HL-60 (cell line): ENCODE measurements at places on chromosomes 3 and 15.

DNA sequence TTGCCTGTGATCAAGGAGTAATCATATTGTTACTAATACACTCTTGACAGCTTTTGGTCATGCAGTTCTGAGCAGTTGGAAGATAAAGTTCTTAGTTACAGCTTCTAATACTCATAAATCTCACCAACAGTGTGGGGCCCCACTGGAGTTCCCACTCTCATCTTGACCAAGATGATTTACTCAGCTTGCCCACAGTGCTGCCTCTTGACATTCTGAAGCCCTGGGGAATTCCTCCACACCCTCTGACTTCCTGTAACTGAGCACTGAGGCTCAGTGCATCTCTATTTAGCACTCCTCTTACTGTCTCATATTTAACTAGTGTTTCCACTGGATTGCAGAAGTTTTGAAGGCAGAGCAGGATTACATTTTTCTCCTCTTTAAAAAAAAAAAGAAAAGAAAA is 1.9 kb upstream of the ARL6IP5 start:
- peak; percentile 74 for DNase-seq

DNA sequence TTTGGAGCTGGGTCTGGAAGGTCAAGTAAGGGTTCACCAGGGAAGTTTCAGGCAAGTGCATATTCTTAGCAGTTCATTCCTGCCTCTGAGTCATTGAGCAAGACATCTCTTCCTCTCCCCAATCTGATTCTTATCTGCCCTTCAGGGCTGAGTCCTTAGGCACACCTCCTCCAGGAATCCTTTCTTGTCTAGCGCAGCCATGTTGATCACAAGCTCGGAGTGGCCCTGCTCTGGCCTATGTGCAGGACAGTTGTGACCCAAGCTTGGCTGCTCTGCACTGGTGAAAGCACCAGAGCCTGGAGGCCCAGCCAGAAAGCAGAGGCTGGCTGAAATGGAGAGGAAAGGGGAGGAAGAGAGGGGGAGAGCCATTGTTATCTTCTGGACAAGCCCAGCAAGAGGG is 30.9 kb upstream of the MRPS22 start:
- no peak for DNase-seq

DNA sequence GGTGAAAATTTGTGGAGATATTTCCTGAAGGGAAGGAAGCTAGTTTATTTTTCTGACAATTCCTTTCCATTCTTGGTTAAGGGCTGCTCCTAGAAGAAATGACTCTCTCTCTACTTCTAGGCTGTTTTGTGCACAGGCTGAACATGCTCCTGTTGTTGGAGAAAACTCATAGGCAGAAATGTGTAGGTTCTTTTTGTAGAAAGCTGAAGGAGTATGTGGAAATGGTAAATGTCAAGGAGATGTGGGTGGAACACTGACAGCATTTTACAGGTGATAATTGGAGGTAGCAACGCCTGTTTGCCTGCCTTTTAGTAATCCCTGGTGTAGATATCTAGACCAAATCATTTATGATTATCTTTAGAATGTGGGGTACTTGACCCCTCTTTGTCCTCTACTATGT is 322.2 kb upstream of the TBC1D5 start:
- no peak for DNase-seq

DNA sequence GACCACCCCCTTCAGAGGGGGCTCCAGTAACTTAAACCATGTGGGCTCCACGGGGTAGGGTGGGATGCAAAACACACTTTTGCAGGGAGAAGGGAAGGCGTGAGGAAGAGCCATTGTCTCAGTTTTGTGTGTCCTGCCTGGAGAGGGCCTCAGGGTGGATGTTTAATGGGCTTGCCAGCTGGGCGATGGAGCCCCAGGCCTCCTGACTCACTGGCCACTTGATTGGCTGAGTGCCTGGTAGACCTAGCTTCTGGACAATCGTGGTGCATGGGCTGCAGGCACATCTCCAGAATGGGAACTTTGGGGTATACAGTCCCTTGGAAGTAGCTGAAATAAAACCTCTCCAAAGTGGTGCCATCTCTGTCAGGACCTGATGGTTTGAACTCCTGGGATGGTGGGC is 118.3 kb upstream of the MRPS22 start:
- no peak for DNase-seq

GRCh38 chr15:33655488-33655887 is 312.8 kb upstream of the CHRM5 start:
- no peak for DNase-seq

- no peak for DNase-seq
These were observed 1004.9 kb downstream of the FHIT start for GRCh38 chr3:60246361-60246760.

GRCh38 chr3:150150633-150151032 is 179.9 kb upstream of the PFN2 start:
- DNase-seq: no peak

GRCh38 chr15:64381000-64381751 is at the start of gene PCLAF:
Gene PCLAF (minus strand): TSS chr15:64381441. CDS start chr15:64381371, 70 bp downstream.
- peak; percentile 99 for DNase-seq

DNA sequence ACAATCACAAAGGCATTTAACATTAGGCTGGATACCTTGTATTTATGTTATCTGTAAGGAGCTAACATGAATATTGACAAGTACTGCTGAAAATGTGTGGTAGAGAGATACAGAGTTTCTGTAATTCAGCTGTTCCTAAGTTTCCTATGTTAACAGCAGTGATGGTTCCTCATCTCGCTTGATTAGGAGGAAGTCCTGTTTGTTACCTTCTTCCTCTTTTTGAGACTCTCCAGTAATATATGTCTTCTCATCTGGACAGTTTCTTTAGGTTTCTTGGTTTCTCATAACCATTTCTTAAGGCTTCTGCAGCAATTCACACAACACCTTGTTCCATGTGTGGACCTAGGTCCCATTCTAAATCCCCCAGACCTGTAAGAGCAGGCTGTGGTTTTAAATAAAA is 11.4 kb upstream of the PEX5L start:
- peak; percentile 58 for DNase-seq

DNA sequence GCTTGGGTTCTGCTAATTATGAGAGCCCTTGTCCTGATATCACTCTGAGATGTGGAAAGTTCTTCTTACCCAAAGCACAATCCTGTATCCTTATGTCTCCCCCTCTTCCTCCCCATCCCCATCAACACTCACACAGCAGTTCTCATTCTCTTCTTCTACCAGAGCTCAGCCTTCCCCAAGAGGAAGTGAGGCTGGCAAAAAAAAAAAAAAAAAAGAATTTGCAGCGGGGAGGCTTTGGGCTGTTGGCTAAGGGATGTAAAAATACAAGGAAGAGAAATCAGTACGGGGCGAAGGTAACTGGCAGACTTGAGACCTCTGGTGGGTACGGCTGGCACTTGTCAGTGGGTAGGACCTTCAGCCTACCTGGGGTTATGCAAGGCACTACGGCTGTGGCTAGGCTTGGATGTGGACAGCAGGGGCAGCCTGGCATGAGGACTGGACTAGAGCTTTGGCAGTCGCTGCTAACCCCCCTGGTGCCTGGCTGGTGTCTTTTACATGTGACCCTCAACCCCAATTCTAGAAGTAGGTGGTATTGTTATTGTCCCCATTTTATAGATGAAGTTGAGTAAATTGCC is 5.4 kb downstream of the VIPR1 start:
- DNase-seq: no peak

DNA sequence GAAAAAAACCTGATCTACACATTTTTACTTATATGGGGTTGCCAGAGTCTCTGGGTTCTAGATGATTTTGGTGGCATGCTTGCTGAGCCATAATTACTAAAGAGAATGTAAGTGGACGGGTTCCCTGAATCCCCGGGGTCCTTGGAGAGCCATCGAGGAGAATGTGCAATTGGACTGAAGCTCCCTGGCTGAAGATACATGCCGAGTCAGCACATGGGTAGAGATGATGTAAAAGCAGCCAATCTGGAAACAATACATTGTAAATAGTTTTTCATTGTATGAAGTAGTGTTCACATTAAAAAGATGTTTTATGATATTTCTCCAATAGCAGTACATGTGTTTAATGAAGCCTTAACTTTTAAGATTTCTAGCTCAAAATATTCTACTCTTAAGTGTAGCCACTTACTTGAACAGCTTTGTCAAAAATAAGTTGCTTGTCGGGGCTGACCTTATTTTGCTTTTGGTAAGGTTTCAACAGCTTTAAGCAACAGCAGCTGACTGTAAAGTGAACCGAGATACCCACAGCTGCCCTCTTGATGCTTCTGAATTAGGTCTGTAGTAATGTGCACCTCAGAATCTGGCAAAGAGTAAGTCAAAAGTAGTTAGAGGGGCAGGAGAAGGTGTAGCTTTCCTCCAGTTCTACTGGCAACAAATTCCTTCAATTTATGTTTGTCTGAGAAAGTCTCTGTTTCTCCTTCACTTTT is 205.7 kb downstream of the PLCL2 start:
- no peak for DNase-seq

- DNase-seq: no peak
These were observed 3.7 kb upstream of the CLDN1 start for GRCh38 chr3:190325923-190326322.

DNA sequence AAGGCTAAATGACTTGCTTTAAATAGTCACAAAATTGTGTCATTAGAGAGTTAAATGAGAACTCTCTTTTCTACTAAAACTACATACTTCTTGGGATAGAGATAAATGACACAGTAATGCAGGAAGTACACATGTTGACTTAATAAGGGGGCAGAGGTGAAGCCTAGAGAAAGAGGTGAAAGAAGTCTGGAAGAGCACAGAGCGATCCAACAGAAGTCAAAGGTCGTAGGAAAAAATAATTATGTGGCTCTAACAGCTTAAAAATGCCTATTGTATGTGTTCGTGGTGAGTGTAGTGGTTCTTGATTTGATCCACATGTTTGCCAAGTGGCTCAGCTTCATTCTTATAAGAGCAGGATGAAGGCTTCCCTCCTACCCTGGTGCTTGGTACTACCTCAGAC is 61.7 kb downstream of the TMEM212 start:
- DNase-seq: no peak

- DNase-seq: no peak
These were observed 11.5 kb downstream of the APH1B start for GRCh38 chr15:63288778-63289378.

GRCh38 chr15:52349052-52349700 is 53.6 kb upstream of the MYO5C start:
- DNase-seq: no peak

- no peak for DNase-seq
These were observed 2.3 kb downstream of the VWA5B2 start for GRCh38 chr3:184231671-184232070.

GRCh38 chr3:125675791-125676190 is 80.5 kb upstream of the OSBPL11 start:
- DNase-seq: no peak

DNA sequence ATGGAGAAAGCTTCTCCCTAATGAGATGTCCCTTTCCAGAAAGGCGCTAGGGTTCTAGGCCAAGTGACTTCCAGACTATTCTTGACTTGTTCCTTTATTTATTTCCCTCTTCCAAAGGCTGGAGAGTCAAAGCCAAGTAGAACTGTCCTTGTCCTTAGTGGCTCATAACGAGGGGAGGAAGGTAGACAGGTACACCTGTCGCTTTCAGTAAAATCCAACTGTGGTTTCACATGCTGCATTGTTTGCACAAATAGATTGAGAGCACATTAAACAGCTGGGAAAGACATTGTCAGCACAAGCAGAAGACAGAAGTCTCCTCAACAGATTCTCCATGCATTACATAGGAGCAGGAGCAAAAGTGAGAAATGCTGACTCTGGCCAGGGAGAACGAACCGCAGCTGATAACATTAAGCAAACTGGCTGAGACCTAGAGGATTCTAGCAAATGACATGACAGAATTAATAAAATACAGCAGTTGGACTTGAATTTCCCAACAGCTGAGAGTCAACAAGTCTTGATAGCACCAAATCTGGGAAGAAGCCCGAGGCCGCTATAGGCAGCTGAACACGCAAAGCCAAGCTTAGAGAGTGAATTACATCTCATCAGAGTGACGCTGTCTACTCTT is 227.7 kb downstream of the TLE3 start:
- DNase-seq: no peak

DNA sequence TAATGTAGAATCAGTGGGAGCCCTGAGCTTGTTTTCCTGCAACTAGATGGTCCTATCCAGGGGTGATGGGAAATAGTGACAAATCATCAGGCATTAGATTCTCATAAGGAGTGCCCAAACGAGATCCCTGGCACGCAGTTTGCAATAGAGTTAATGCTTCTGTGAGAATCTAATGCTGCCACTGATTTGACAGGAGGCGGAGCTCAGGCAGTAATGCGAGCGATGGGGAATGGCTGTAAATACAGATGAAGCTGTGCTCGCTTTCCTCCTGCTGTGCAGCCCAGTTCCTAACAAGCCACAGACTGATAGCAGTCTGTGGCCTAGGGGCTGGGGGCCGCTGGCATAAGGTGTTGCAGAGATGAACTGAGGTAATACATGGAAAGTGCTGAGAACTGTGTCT is 28.3 kb upstream of the TMEM42 start:
- no peak for DNase-seq

DNA sequence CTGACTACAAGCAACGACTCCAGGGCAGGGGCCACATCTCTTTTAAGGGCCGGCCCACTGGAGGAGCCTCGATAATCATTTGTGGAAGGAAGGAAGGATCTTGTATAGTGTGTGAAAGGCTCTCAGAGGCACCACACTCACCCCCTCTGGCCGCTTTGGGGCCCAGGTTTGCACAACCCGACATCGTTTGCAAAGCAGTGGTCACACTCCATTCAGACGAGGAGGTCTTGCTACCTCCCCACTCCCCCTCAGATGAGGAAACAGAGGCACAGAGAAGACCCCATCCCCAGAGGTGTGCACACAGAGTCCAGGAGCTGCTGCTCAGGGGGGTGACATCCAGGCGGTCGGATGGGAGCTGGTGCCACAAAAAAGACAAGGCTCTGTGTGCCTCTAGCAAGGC is 29.6 kb downstream of the IQSEC1 start:
- no peak for DNase-seq

GRCh38 chr15:34682674-34683073 is 72.1 kb downstream of the GJD2 start:
- DNase-seq: no peak

DNA sequence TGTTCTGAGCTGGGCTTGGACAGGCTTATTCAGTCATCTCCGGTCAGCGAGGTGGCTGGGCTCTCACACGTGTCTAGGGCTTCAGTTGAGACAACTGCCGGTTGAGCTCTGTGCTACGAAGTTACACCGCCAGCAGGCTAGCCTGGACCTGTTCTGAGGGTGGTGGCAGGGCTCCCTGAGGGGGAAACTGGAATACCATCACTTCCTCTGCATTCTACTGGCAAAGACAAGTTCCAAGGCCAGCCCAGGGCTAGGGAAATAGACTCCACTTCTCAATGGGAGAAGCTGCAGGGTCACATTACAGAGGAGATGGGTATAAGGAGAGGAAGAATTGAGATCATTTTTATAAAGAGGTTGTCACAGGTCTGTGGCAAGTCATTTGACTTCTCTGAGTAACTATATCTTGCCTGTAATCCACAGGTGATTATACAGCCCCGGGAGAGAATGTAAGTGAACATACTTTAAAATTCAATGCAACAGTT is 106.8 kb upstream of the IL12A start:
- no peak for DNase-seq

GRCh38 chr3:110767838-110768237 is 303.8 kb upstream of the NECTIN3 start:
- DNase-seq: no peak

DNA sequence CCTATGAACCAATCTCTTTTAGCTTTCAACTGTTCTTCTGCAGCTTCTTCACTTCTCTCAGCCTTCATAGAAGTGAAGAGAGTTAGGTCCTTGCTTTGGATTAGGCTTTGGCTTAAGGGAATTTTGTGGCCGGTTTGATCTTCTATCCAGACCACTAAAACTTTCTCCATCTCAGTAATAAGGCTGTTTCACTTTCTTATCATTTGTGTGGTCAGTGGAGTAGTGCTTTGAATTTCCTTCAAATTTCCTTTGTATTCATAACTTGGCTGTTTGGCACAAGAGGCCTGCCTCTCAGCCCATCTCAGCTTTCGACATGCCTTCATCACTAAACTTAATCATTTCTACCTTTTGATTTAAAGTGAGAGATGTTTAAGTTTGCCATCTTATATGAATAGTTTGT is 21.7 kb downstream of the DZIP1L start:
- no peak for DNase-seq
